ENCODE measurements at places on chromosomes 12 and 14. TPM values are rescaled to one million over a fixed set of nuclear protein-coding genes. Genes with fewer than 3 reads are reported as not detected.

RIMBP2 gene
- 11.4 TPM for total RNA-seq

GRCh38 chr12:1995205-1995896 lies 8.9 kb downstream of the DCP1B start:
- no peaks in the 10 kb centered on the region for H3K27me3 ChIP-seq
- peak overlapping the region; percentile 30 for H3K27ac ChIP-seq
- H3K4me3 ChIP-seq = no peak overlapping the region
- H3K4me1 ChIP-seq = no peaks in the 10 kb centered on the region
- H3K36me3 ChIP-seq = peaks cover 42% of the 10 kb centered on the region
- no peak for DNase-seq

GRCh38 chr14:51201890-51202289 lies 38.2 kb upstream of the TMX1 start:
- no peaks in the 10 kb centered on the region for H3K4me1 ChIP-seq
- no peaks in the 10 kb centered on the region for H3K36me3 ChIP-seq
- DNase-seq = no peak
- no peak overlapping the region for H3K27ac ChIP-seq
- H3K4me3 ChIP-seq = no peak overlapping the region

GRCh38 chr14:45242706-45243105 lies 10.3 kb downstream of the MIS18BP1 start:
- no peaks in the 10 kb centered on the region for H3K4me1 ChIP-seq
- H3K36me3 ChIP-seq = no peaks in the 10 kb centered on the region
- no peak overlapping the region for H3K4me3 ChIP-seq
- DNase-seq = no peak
- H3K27me3 ChIP-seq = no peaks in the 10 kb centered on the region

- peak; percentile 69 for DNase-seq
- H3K4me3 ChIP-seq = peak overlapping the region; percentile 24
- H3K4me1 ChIP-seq = peaks cover 24% of the 10 kb centered on the region
- no peaks in the 10 kb centered on the region for H3K36me3 ChIP-seq
These were observed 9.6 kb downstream of the OR6S1 start for GRCh38 chr14:20631880-20632389.

- H3K36me3 ChIP-seq = no peaks in the 10 kb centered on the region
- no peak overlapping the region for H3K4me3 ChIP-seq
- peaks cover 67% of the 10 kb centered on the region for H3K4me1 ChIP-seq
- H3K27ac ChIP-seq = peak overlapping the region; percentile 67
- no peak for DNase-seq
- no peaks in the 10 kb centered on the region for H3K27me3 ChIP-seq
These were observed 49.3 kb downstream of the FOXN3 start for GRCh38 chr14:89367779-89368120.

GRCh38 chr12:57730336-57731067 lies 8.0 kb downstream of the AGAP2 start:
- peaks cover 88% of the 10 kb centered on the region for H3K27me3 ChIP-seq
- no peak overlapping the region for H3K27ac ChIP-seq
- H3K4me3 ChIP-seq = no peak overlapping the region
- peaks cover 29% of the 10 kb centered on the region for H3K4me1 ChIP-seq
- DNase-seq = no peak
- no peaks in the 10 kb centered on the region for H3K36me3 ChIP-seq

CMKLR1 gene
- total RNA-seq = 0.45 TPM

GRCh38 chr14:55638665-55639064 lies 58.7 kb downstream of the KTN1 start:
- no peak overlapping the region for H3K27ac ChIP-seq
- H3K4me1 ChIP-seq = no peaks in the 10 kb centered on the region
- DNase-seq = no peak
- no peaks in the 10 kb centered on the region for H3K27me3 ChIP-seq

APEX1 gene
- 70.1 TPM for total RNA-seq

TAS2R19 gene
- not detected for total RNA-seq

DNA sequence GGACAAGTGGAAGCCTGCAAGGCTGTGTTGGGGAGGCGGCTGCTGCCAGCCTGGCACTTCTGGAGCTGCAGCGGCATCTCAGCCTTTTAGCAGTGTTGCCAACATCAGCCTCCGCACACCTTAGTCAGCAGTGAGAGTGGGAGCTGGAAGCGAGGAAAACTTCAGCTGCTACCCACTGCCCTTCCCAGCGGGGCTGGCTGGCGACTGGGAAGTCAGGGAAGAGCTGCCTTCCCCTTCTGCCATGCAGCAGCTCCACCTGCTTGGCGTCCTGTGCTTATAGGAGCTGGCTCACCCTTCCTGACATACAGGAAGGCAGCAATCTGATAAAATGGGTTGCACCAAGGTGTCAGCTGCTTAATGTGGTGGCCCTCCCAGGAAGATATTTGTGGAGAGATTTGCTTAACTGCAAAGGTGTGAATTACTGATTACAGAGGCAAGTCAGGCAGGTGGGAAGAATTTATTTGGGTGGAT lies 15.4 kb upstream of the PLEKHG3 start:
- peaks cover 4% of the 10 kb centered on the region for H3K4me1 ChIP-seq
- H3K4me3 ChIP-seq = no peak overlapping the region
- no peaks in the 10 kb centered on the region for H3K27me3 ChIP-seq
- H3K27ac ChIP-seq = no peak overlapping the region
- no peaks in the 10 kb centered on the region for H3K36me3 ChIP-seq

DNA sequence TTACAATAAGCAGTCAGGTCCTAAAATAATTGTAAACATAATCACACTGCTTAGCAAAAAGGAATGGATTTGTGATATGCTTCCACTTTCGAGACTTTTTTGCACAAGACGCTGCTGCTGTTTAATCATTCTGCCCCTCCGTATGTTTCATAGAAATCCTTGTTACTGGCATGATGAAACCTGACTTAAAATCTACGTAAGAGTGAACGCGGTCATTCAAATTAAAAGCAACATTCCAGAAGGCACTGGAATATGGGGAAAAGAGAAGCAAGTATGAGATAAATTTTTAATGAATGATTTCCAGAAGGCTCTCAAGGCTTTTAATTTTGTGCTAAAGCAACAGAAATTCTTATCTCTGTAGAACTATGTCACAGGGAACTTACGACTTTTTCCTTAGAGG lies 1.1 kb downstream of the CNIH1 start:
- no peak overlapping the region for H3K27ac ChIP-seq
- peaks cover 55% of the 10 kb centered on the region for H3K4me1 ChIP-seq
- H3K36me3 ChIP-seq = no peaks in the 10 kb centered on the region
- DNase-seq = no peak
- peak overlapping the region; percentile 69 for H3K4me3 ChIP-seq

- H3K36me3 ChIP-seq = no peaks in the 10 kb centered on the region
- no peaks in the 10 kb centered on the region for H3K27me3 ChIP-seq
- no peak for DNase-seq
- H3K4me1 ChIP-seq = peaks cover 9% of the 10 kb centered on the region
- H3K27ac ChIP-seq = no peak overlapping the region
- H3K4me3 ChIP-seq = no peak overlapping the region
These were observed 198.1 kb downstream of the SLC38A4 start for GRCh38 chr12:46627686-46628085.

GRCh38 chr14:24289649-24290280 lies 9.8 kb downstream of the DHRS1 start:
- no peaks in the 10 kb centered on the region for H3K4me1 ChIP-seq
- peaks cover 61% of the 10 kb centered on the region for H3K36me3 ChIP-seq
- DNase-seq = no peak
- H3K27me3 ChIP-seq = no peaks in the 10 kb centered on the region
- no peak overlapping the region for H3K4me3 ChIP-seq

IFNG-AS1 gene
- not detected for total RNA-seq

DNA sequence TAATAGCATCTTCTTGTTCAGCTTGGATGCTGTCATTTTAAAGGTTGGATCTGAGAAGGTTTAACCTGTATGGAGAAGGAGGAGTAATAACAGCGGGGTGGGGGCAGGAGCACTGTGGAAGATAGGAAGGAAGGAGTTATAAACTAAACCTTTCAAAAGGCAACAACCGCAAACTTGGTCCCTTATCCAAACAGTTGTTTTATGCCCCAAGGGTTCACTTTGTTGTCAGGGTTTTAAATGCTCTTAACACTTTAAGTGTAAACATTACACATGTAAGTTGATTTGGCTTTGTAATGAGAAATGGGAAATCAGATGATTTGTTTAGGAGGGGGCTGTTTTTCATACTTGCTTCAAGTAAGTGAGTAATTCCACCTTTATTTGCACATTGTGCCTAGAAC lies 3.0 kb downstream of the NPAS3 start:
- H3K4me1 ChIP-seq = peaks cover 28% of the 10 kb centered on the region
- H3K36me3 ChIP-seq = no peaks in the 10 kb centered on the region
- H3K27ac ChIP-seq = no peak overlapping the region
- DNase-seq = no peak
- H3K27me3 ChIP-seq = peaks cover 35% of the 10 kb centered on the region
- no peak overlapping the region for H3K4me3 ChIP-seq

DNA sequence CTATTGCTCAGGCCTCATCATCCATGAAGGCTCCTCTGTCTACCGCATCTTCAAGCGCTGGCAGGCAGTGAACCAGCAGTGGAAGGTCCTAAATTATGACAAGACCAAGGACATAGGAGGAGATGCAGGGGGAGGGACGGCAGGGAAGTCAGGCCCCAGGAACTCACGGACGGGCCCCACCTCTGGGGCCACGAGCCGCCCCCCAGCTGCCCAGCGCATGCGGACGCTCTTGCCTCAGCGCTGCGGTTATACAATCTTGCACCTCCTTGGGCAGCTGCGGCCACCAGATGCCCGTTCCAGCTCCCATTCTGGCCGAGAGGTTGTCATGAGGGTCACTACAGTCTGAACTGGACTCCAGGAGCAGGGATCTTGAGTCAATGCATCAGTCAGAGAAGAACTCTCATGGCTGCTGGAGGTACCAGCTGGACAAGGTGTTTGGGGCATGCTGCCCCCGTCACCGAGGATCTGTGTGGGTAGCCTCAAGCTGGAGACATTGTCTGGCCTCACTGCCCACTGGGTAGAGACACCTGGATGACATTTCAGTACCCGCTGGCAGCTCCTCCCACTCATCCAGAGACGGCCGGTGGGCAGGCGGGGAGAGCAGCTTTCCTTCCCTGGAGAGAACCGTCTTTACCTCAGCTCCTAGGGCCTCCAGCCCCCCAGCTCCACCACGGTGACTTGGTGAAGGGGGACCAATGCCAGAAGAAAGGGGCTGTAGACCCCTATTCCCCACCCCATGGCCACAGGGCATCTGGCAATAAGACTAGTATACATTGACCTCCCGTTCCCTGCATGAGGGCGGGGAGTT lies 3.9 kb downstream of the MARCHF9 start:
- no peak for DNase-seq
- no peak overlapping the region for H3K27ac ChIP-seq
- H3K36me3 ChIP-seq = peaks cover 7% of the 10 kb centered on the region
- H3K27me3 ChIP-seq = no peaks in the 10 kb centered on the region

DNA sequence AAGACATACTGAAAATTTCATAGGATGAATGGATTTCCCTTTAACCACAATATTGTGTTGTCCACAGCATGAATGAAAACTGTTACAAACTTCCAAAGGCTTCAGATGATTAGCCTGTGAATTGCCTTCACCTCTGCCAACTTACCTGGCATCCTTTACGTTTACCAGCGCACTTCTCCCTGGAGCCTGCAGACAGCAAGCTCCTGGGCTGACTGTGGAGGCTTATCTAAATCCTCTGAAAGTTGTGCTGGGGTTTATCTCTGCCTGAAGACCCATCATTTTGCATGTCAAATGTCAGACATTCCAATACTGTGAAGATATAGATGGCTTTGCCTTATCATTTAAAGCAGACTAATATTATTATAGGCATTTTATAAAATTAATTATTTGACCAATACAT lies 403.0 kb downstream of the SYT1 start:
- H3K4me1 ChIP-seq = no peaks in the 10 kb centered on the region
- no peak overlapping the region for H3K27ac ChIP-seq
- H3K36me3 ChIP-seq = no peaks in the 10 kb centered on the region
- no peaks in the 10 kb centered on the region for H3K27me3 ChIP-seq
- no peak for DNase-seq
- H3K4me3 ChIP-seq = no peak overlapping the region

DNA sequence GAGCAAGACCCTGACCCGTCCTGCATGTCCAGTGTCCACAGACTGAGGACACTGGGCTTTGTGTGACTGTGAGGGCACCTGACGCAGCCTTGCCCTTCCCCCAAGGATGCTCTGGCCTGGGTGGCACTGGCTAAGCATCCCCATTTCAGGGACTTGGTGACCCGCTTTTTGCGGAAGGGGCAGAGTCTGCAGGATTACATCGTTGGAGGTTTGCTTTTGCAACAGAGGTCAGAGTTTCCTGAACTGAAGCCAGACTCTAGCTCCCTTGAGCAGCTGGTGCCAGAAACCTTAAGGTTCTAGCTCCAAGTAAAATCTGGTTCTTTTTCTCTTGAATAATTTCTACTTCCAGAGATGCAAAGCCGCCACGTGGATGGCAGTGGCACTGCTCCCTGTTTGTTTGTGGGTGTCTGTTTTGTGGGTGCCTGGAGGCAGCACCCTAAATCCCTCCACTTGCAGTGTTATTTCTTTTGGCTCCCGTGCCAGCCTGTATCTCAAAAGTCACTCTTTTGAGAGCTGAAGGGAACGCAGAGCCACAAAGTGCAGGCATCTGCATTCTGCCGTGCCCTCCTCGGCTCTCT lies 184.7 kb downstream of the TSPAN9 start:
- no peak for DNase-seq
- H3K27ac ChIP-seq = no peak overlapping the region
- H3K4me3 ChIP-seq = no peak overlapping the region
- H3K27me3 ChIP-seq = no peaks in the 10 kb centered on the region

PDZRN4 gene
- total RNA-seq = 0.58 TPM

SLC22A17 gene
- total RNA-seq = 29.8 TPM
